Thoracic aorta (tissue), 2 donors: ENCODE measurements at places on chromosomes 2 and 18.

DNA sequence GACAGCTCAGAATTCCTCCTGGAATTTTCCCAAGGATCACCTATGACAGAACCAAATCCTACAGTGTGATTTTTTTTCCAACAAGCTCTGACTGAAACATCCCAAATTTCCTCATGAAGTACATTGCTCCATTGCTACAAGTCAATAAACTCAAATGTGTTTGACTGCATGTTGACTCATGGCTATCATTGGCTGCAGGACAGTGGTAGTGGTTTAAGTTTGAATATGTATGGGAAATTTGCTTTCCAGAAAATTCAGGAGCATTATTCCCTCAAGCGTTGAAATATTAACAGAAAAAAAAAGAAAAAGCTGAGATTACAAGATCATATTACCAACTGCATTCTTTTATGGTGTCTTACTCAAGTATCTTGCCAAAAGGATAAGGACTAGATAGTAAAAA, 402.8 kb upstream of the DSEL start:
- no peak for DNase-seq

GRCh38 chr2:200905618-200906296, 16.6 kb downstream of the NIF3L1 start:
- no peak for DNase-seq

GRCh38 chr2:9954136-9954535, 2.6 kb downstream of the GRHL1 start:
- no peak for DNase-seq

- no peak for DNase-seq
These were observed 407.0 kb downstream of the DSEL start for GRCh38 chr18:67109535-67109934.

- no peak for DNase-seq
These were observed 59.3 kb upstream of the COL5A2 start for GRCh38 chr2:189238903-189239302.

- DNase-seq = no peak
These were observed 87.8 kb downstream of the KCTD1 start for GRCh38 chr18:26460449-26461091.

- no peak for DNase-seq
These were observed 182.5 kb upstream of the HS6ST1 start for GRCh38 chr2:128501006-128501690.

- DNase-seq = no peak
These were observed 61.9 kb downstream of the DGKD start for GRCh38 chr2:233416199-233416598.

- DNase-seq = no peak
These were observed 6.5 kb upstream of the ACTG2 start for GRCh38 chr2:73886357-73886756.

- DNase-seq = no peak
These were observed 9.2 kb downstream of the CNTNAP5 start for GRCh38 chr2:124034265-124034664.

DNA sequence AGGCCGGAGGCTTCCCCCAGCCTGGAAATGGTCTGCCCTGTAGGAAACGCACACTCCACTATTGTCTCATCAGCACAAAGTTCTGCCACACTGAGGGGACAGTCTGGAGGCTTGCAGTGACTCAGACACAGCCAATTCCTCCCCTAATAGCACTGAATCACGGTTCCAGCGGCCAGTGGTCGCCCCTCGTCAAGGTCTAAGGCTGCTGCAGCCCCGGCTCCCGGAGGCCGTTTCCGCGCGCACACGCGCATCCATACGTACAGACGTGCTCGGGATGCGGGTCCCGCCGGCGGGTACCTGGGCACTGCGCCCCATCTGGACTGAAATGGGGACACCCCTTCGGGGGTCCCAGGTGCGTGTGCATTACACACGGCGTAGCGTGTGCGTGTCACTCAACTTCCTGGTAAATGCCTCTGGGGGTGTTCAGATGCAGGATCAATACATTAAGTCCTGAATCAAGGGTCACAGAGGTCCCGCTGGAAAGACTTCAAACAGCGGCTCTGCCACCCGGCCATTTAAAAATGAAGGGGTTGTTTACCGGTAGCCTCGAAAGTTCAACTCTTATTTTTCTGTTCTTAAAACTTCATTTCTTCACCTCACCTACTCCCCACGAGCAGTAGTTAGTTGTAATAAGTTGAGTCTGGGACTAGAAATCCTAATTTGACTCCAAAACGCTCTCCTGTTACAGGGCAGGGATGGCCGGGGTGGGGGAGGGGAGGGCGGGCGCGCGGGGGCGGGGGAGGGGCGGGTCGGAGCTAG, 572 bp upstream of the ZNF516 start:
- DNase-seq = no peak

- DNase-seq = no peak
These were observed 69.6 kb downstream of the POLR1A start for GRCh38 chr2:86035883-86036668.

DNA sequence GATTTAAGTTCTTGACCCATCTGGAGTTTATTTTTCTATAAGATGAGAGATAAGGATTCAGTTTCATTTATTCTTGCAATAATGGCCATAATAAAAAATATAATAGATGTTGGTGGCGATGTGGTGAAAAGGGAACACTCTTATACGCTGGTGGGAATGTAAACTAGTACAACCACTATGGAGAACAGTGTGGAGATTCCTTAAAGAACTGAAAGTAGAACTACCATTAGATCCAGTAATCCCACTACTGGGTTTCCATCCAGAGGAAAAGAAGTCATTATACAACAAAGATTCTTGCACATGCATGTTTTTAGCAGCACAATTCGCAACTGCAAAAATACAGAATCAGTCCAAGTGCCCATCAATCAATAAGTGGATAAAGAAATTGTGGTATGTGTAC, 1040.5 kb upstream of the GYPC start:
- no peak for DNase-seq

- no peak for DNase-seq
These were observed 143.3 kb upstream of the ID2 start for GRCh38 chr2:8538531-8538930.

DNA sequence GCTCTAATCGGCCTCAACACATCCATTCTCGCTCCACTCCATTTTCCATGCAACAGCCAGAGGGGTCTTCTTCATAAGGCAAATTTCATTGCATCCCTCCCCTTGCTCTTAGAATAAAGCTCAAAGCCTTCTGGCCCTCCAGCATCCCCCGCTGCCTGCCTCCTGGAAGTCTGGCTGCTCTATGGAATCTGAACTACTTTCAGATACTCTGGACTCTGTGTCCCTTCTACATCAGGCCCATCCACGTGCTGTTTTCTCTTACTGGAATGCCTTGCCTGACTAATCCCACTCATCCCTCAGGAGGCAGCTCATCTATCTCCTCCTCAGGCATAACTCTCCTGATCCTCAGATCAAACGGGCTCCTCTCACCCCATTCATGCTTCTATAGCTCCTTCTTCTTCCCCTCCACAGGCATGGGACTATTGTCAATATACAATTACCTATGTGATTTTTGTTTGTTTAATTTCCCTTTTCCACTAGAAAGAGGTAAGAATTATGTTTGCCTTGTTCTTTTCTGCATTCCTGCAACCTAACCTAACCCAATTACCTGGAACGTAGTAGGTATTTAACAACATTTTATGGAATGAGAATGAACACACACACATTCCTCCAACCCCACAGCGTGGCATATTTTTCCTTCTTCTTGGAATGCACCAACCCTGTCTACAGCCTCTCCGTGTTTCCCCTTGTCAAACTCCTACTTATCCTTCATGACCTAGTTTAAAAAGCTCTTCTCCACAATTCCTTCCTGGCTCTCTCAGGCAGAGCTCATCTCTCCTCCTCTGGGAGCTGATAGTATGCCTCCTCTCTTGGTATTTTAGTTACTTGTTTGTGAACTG, 49.5 kb downstream of the LBH start:
- DNase-seq = no peak

DNA sequence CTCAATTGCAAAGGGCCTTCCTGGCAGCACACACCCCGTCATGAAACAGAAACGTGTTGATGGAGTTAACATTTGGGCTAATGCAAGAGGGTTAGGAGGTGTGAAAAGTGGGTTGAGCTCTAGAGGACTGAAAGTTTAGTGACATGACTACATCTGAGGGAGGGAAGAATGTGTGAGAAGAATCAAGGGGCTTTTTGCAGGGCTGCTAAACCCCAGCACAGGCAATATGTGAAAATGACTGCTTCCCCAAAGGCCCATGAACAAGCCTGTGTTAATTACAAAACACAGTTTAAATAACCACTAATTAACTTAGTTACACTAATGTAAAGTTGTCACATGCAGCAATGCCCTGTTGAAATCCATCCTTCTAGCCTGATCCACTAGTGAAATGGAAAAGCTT, 63.4 kb upstream of the PEX13 start:
- DNase-seq = no peak

DNA sequence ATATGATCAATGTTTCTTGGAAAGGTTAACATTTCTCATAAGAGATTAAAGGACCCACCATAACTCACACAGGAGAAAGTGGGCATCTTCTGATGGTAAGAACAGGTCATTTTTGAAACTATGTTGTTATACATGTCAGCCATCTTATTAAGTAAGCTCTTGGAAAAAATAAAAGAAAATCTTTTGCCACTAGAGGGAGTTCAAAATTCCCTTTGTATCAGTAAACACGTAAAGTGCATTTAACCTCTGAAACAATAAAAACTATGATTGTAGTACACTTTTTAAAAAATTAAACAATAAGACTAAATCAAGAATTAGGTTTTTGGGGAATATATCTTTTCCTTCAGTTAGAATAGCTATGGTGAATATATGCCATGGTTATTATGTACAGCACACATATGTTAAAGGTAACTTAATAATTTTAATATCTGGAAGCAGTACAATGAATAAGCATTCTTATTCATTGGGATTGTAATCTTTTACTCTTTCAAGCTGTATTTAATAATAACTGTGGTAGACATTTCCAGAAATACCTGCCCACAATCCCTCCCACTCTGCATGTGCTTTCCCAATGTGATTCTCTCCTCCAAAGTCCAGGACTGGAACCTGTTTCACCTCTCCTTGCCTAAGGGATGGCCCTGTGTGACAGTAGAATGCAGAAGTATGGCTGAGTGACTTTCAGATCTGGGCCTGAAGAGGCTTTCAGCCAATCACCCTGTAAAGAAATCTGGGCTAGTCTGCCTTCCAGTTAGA, 64.2 kb downstream of the RBMS1 start:
- DNase-seq = no peak

- DNase-seq = no peak
These were observed 1642.6 kb upstream of the CELF4 start for GRCh38 chr18:39208190-39208589.

DNA sequence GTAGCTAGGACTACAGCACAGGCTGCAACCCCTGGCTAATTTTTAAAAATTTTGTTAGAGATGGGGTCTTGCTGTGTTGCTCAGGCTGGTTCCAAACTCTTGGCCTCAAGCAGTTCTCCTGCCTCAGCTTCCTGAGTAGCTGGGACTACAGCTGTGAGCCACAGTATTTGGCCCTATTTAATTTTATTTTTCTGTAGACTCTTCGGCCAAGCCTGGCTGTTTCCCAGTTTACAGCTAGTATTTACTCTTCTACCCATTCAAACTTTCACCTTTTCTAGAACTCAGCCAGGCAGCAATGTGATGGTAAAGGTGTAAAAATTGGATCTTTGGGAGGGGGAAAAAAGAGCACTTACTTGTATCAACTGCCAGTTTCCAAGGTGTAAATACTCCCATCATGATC, 35.3 kb downstream of the SH3RF3 start:
- DNase-seq = no peak

- DNase-seq = no peak
These were observed 336.5 kb upstream of the TFPI start for GRCh38 chr2:187890690-187891089.

- DNase-seq = no peak
These were observed 74.1 kb downstream of the ACAA2 start for GRCh38 chr18:49739275-49739674.

- no peak for DNase-seq
These were observed 51.1 kb upstream of the TNP1 start for GRCh38 chr2:216911008-216911407.

GRCh38 chr2:27021253-27022049, 11.3 kb upstream of the TMEM214 start:
- DNase-seq = no peak

- no peak for DNase-seq
These were observed 4.6 kb downstream of the MARCHF7 start for GRCh38 chr2:159716857-159717256.

DNA sequence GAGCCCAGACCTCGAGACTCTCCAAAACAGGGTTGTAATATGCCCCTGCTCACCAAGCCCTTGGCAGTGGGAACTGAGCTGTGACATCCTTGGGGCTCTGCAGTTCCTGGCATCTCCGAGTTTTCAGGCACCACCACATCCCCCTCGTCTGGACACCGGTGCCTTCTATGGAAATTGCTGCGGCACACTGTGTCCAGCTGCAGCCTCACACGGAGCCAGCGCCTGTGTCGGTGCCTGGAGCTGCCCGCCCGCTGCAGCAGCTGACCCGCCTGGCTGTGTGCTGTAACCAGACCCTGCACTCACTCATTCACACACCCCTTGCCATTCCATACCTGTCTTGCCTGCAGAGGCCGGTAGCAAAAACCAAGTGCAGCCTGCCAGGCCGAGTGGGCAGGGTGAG, 11.8 kb downstream of the IWS1 start:
- no peak for DNase-seq

GRCh38 chr2:25367296-25367695, 25.6 kb upstream of the DNMT3A start:
- no peak for DNase-seq

DNA sequence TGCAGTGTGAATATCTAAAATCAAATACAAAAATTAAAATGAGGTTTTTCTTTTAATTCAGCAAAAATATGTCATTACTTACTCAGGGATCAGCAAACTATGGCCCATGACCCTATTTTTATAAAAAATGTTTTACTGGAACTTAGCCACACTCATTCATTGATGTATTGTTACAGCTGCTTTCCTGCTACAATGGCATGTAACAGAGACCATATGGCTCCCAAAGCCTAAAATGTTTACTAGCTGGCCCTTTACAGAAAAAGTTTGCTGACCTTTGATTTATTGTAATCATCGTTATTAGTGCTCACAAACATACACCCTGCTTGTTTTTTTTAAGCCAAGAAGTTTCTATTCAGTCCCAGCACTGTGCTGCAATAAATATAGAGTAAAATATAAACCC, 120.3 kb downstream of the PLA2R1 start:
- no peak for DNase-seq

DNA sequence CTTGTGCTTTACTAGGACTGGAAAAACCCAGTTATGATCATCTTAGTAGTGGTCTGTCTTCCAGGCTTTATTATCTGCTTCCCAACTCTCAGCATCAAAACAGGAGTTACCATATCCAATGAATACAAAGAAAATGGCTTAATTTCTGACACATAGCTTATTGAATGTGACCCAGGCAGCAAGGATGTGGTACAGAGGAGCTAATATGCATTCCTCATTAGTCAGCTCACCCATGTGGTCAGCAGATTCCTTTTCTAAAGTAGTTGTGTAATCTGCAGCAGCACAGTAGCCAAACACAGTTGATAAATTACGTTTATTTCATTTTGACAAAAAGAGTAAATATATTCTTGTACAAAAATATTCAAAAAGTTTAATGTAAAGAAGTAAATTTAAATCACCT, 43.6 kb downstream of the TSPYL6 start:
- DNase-seq = no peak

- no peak for DNase-seq
These were observed 347.6 kb downstream of the CTNNA2 start for GRCh38 chr2:79860228-79861058.
